Cortex of kidney (tissue), 1 donor: ENCODE measurements at places on chromosomes 11 and 22.

DNA sequence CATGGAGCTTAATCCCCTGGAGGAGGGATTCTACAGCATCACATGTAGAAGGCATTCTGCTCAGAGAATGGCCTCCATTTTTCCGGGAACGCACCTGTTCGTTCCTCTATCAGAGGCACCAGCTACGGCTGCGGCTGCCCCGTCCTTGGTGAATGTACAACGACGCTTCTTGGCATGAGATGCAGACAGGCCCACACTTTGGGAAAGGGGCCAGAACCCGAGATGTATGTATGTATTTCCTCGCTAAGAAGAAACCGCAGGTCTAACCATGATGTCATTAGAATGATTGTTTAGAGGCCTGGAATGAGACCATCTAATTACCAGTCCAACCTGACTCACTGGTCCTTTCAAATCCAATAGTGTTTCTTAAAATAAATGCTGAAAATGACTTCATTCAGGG is 1293.4 kb downstream of the TBC1D22A start:
- no peak for DNase-seq

DNA sequence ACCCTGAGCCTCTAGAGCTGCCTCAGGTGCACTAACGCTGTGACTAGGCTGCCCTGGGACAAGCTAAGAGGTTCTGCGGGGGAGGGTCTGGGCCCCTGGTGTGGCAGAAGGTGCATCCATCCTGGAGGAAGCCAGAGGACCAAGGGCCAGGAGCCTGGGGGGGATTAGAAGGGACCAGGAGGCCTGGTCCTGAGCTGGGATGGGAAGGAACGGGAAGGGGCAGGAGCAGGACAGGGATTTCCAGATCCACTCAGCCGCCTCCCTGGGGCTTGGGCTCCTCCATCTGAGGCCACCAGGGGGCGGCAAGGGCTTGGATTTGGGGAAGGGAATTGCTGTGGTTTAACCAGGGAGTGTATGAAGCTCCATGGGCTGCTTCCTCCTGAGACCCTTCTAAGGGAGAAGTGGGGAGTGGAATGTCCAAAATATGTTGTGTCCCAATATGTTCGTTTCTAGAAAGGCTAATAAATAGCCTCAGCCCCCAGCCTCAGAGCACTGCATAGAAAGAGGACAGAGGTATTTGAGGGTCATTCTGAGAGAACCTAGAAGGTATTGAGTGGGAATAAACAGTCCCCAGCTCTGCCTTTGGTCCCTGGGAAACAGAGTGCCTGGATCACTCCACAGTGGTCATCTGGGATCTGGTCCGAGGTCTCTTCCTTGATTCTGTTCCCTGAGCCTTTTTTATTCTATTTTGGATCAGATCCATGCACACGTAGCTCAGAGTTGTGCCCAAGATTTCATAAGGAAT is 17.4 kb upstream of the PRAME start:
- no peak for DNase-seq

- no peak for DNase-seq
These were observed 226.0 kb upstream of the C11orf87 start for GRCh38 chr11:109196016-109196415.

GRCh38 chr22:17349172-17349571 is 20.1 kb upstream of the CECR2 start:
- DNase-seq, result no peak

GRCh38 chr11:969651-970205 is 44.1 kb downstream of the AP2A2 start:
- DNase-seq, result no peak

DNA sequence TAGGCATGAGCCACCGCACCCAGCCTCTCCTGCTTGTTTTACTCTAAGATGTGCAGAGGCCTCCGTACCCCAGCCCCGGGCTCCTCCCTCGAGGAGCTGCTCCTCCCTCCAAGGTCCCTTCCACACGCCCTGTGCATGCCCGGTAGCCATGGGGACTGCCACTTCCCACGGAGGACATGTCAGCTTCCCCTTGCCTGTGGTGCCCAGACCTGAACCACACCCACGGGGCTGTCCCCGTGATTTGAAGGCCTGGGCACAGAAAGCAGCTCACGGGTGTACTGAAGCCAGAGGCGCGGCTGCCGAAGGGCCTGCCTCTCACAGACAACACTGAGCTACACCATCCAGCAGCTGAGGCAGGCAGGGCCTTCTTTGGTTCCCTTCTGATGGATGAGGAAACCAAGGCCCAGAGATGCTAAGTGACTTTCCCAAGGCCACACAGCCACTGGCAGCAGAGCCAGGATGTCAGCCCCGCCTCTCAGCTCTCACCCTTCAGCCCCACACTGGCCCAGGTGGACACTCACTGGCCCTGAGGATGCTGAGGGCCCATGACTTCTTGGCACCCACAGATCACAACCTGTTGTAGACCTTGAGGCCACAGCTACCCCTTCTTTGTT is 7.3 kb downstream of the INS start:
- DNase-seq, result no peak

GRCh38 chr11:47044119-47044518 is 107.6 kb downstream of the CSTPP1 start:
- DNase-seq, result no peak

- DNase-seq, result no peak
These were observed 8.3 kb downstream of the IGF2 start for GRCh38 chr11:2130881-2131352.

GRCh38 chr22:27975381-27976013 is 56.4 kb upstream of the PITPNB start:
- no peak for DNase-seq

DNA sequence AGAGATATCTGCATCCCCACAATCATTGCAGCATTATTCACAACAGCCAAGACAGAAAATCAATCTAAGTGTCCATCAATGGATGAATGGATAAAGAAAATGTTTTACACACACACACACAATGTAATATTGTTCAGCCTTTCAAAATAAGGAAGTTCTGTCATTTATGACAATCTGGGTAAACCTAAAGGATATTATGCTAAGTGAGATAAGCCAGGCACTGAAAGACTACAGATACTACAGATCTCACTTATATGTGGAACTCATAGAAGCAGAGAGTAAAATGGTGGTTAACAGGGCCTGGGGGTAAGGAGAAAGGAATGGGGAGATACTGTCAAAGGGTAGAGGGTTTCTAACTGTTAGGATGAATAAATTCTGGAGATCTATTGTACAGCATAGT is 36.0 kb upstream of the EED start:
- no peak for DNase-seq

DNA sequence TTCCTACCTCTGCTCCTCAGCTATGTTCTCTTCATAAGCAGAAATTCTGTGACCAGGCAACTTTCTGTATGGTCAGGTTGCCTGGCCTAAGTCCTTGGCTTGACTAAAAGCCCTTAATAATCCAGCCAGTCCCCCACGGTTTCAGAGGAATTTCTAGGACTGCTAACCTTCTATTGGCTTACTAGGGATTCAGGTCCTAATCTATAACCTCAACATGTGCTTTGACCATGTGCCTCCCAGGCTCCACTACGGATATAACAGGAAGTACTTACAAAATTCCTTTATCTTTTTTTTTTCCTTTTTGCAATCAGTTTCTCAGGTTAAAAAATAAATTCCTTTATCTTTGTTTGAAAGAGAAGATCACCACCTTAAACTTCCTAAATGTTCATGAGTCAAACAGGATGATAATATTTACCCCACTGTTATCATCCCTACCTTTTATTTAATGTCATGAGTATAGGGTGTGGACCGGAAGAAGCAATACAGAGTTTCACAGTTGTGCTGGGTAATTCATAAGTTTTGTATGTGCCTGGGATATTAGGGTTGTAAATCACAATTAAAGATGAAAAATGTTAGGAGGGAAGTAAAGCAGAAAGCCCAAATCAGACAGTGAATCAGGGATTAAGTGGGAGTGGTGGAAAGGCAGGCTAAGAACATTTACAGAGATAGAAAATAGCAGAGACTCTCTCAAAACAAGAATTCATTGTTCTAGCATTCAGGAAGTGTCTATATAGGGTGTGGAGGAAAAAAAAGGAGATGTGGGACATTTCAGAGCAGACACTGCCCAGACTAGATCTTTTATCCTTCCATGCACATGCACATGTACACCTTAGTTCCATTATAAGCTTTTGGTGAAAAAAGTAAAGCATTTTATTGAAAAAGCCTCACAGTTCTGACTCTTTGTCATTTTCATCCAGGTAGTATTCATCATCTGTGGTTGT is 10.7 kb upstream of the POGLUT3 start:
- no peak for DNase-seq

DNA sequence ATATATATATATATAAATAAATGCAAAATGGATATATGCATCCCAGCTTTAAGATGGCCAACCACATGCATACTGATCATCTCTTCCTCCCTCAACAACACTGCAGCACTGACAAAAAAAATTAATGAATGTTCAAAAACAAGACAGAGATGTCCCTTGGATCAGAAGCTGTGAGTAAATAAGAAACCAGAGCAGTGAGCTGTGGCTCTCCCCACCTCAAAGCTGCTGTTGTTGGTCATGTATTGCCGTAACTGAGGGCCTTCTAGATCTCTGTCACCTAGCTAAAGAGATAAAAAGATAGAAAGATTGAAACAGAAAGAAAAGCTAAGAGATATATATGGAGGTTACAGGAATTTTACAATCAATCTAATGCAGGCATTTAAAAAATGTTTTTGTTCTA is 15.5 kb upstream of the TMEM135 start:
- DNase-seq, result no peak

DNA sequence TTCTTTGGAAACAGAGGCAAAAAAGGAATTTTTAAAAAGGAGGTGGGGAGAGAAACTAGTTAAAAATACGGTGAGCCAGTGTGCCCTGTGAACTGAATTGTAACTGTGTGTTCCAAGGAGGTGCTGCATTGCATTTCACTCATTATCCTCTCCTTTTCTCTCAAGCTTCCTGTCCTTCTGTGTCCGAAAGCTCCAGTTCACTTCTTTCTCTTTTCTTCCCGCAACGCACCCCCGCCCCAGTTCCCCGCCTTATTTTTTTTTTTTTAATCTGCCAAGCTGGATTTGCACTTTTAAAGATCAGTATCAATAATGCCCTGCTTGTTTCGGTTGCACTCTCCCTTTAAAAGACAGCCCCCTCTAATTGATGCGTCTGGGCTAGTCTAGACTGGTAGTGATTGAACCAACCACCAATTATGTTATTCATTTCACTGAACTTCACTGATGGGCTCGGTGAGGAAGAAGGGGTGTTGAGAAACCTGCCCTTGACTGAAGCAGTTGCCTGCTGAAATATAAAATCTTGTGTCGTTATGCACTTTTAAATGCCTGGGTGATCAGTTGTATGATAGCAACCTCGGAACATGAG is 18.5 kb downstream of the BLID start:
- DNase-seq, result no peak

GRCh38 chr22:37418627-37419369 is 8.5 kb downstream of the ELFN2 start:
- no peak for DNase-seq

DNA sequence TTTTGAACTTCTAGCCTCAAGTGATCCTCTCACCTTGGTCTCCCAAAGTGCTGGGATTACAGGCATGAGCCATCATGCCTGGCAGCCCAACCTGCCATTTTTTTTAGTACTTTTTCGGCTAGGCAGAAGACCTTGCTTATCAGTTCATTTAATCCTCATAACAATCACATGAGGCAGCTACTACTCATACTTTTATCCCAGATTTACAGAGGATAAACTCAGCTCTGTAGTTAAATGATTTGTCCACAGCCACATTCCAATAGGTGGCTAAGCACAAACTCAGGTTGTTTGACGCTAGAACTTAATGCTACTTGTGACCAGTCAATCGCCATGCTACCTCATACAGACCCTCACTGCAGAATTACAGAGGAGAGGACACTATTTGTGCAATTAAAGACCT is 28.1 kb downstream of the SBF2 start:
- no peak for DNase-seq
